ENCODE measurements at places on chromosomes 16 and 17. TPM values are rescaled to one million over a fixed set of nuclear protein-coding genes. Genes with fewer than 3 reads are reported as not detected.
A peak's percentile ranks its signal among the peaks of the same experiment; 100 is the strongest.

GRCh38 chr17:54009502-54009901, 186.8 kb downstream of the KIF2B start:
- no peak for ATAC-seq

DNA sequence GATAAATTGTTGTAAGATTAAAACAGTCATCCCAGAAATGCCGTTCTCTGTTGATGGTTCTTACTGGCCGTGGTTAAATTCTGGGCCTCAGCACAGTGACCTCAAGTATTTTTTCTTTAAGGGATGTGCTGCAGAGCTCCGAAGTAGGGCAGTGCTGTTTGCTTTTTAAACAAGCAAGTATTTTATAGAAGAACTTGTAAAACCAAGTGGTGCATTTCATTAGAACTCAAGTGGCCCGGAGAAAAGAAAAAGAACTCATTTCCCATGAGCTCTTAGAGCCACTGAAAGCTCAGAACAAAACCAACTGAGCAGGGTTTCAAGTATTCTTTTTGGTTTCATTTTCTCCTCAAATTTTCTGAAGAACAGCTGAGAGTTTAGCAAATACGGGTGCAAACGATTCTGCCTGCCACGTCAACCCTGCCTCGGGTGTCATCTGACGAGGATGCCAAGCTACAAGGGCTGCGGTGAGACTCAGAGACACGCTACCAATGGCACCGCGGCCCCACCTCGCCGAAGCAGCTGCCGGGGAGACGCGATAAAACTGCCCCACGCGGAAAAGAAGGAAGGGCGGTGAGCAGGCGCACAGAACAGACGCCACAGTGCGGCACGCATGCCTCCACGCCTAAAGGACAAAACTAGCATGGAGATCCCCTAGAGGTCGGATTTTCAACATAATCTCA, 6.3 kb downstream of the LMF1 start:
- ATAC-seq, result peak; percentile 94

The KRT27 gene
- total RNA-seq, result not detected

The C1QL1 gene
- 0.34 TPM for total RNA-seq

The KRTAP4-4 gene
- not detected for total RNA-seq

DNA sequence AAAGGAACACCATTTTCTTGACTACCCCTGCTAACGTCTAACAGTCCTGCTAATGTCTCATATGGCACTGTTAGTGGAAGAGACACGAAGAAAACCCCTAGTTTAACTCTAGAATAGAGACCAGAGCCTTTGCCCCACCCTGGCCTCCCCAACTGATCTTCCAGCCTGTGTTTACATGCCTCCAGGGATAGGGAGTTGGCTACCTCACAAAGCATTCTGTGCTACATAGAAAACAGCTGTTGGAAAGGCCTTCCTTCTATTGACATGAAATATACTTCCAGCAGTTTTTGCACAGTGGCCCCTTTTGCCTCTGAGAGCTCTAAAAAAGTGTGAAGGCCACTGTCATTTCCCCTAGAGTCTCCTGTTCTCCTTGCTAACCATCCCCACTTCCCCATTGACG, 73.1 kb downstream of the ASIC2 start:
- ATAC-seq, result no peak

The NME3 gene
- total RNA-seq, result 39.3 TPM

DNA sequence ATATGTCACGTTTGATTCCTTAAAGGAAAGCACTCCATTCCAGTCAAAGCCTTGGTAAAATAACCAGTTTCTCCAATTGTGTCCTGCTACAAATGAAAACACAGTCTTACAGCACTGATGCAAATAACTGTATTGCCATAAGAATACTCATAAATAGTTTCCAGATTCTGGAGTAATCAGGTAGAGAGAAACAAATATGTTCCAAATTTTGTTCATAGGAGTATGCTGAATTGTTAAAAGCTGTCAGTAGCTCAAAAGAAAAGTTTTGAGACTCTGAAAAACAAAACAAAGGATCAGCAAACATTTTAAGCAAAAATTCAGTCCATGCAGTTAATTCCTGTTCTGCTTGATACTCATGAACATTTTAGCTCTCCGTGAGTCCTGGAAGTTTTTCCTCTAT, 7.8 kb downstream of the DHRS7B start:
- no peak for ATAC-seq

The KRT14 gene
- not detected for total RNA-seq

DNA sequence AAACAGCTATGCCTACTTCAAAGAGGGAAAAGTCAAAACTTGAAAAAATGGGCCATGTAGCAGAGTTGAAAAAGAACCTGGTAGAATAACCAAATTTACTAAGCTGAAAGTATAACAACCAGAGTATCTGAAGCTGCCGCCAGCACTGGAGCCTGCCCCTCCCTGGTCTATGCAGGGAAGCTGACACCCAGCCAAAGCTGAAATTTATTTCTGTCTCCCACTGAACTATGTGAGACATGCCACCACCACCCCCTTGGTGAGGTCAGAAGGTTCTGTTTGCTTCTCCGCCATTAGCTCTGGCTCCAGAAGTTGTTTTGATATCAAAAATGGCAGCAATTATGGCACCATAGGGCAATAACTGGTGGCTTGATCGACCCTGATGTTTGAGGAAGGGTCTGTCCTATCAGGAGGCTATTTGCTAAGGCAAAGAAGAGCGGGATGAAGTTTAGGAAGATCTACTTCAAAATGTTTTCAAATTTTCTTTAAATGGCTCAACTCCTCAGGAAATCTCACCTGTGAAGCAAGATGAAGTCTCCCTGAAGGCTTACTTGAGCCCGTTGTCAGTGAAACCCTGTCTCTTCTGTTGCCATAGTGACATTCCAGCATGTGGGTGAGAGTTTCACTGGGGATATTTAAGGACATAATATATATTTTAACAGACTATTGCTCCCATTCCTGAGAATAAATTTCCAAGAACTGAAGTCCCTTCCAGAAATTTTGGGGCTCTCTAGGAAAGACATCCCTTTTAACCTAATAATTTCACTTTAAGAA, 122.0 kb downstream of the COPRS start:
- ATAC-seq, result no peak

DNA sequence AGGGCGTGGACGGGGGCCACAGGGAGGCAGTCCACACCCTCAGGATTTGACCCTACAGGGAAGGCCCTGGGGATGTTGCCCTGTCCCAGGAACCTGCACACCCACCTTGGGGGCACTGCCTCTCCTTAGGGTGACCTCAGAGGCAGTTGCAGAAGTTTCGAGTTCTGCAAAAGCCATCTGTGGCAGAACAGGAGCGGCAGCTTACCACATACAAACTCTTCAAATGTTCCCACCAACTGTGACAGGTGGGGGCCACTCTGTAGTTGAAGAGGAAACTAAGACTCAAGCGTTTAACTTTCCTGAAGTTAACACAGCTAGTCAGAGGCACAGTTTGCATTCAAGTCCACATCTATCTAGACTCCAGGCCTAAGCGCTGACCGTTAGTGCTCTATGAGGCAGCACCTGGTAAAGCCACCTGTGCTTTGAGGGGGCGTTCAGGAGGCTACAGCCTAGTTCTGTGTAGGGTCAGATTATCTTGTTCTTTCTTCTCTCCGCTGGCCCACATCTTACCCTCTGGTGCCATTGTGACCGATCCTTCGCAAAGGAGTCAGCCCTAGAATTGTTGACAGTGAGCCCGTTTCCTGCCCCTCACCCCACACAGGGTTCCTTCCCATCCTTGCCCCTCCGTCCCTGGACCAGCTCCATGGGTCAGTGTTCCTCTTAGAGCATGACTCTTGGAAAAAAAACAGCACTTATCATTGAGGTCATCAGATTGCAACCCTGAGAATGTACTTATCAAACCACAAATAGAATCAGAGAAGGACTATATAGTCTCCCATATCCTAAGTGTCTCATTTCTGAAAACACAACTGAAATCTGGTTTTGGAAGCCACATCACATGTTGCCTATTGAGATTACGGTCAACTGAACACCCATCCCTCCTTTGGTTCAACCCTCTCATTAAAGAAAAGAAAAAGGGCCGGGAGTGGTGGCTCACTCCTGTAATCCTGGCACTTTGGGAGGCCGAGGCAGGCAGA, 45.4 kb downstream of the CDH1 start:
- peak; percentile 92 for ATAC-seq

The GAS2L2 gene
- not detected for total RNA-seq

- no peak for ATAC-seq
Measured at GRCh38 chr17:13265311-13265710, 247.5 kb upstream of the ELAC2 start.

The OR4D1 gene
- total RNA-seq, result 0.13 TPM

- no peak for ATAC-seq
Measured at GRCh38 chr16:21036471-21036870, 114.2 kb downstream of the DNAH3 start.

- ATAC-seq, result peak; percentile 99
Measured at GRCh38 chr17:74042744-74043486, 160.6 kb upstream of the RPL38 start.

- ATAC-seq, result no peak
Measured at GRCh38 chr17:62648956-62649294, 21.5 kb downstream of the MRC2 start.

DNA sequence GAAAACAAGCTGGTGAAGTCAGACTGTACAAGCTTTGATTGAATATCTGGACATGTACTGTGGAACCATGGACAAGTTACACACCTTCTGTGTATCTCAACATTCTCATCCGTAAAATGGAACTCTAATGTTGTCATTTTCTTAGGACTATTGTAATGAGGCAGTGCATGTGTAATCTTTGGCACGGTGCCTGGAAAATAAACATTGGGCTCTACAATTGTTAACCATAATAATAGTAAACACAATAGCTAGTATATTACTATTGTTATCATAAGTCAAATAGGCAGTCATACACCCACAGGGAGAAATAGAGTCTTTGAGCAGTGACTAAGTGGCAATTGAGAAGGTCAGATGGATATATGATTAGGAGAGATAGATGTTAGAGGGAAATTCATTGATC, 39.8 kb upstream of the ANKFN1 start:
- no peak for ATAC-seq

The HSD3B7 gene
- total RNA-seq, result 8.8 TPM

DNA sequence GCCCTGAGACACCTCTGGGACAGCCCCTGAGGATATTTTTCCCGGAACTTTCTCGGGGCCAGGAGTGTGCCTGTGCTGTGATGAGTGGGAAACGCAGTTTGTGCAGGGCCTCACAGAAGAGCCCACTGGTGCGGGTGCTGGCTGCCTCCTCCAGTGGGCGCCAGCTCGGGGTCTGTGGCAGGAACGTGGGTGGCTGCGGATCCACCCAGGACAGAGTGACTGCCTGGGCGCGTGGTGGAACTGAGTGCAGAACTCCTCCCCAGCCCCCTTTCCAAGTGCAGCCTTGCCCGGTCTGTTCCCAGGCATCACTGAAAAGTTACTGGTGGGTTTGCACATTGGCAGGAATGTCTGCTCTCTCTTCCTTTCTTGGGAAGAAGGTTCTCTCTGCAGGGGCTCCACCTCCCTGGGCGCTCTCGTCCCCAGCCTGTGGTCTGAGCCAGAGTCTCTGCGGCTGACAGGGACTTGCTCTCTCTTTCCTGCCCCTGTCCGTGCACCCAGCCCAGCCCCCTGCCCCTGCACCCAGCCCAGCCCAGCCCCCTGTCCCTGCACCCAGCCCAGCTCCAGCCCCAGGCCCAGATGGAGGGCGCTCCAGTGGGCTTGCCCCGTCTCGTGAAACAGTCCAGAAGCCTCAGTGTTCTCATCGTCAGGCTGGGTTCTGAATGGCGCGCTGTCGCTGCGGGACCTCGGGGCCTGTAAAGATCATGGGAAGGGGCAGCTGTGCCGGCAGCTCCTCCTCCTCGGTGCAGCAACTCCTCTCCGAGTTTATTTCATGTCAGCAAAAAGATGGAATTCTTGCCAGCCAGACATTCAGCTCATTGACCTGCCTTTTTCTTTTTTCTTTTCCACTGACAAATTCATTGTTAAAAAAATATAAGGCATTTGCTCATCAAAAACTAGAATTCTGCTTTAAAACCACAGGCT, 117.5 kb downstream of the BANP start:
- ATAC-seq, result no peak

- no peak for ATAC-seq
Measured at GRCh38 chr17:20191056-20191455, 181.9 kb downstream of the SPECC1 start.

Data from activated T-helper 17 cell treated with anti-CD3 and anti-CD28 coated beads, Interleukin-2, amount 50 U/mL, for 72 hours (primary cell).